ENCODE measurements at places on chromosomes 12 and 14.

DNA sequence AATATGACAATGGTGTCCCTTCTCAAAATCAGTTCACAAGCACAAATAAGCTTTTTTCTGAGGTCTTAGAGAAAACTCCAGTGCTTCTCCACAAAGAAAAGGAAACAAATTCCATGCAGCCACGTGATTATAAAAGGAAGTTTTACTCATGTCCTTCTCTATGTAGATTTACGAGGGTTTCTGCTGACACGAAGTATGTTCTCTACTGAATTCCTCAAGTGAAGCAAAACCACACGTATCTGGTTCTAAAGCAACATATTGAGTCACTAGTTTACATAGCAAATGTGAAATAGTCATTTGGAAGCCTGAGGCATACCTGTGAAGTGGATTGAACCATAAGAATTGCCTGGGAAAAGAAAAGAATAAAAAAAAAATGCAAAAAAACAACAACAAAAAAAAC lies 31.9 kb downstream of the BMP4 start:
- DNase-seq = no peak

- DNase-seq = peak; percentile 10
These were observed 135.1 kb downstream of the ERC1 start for GRCh38 chr12:1126091-1126490.

DNA sequence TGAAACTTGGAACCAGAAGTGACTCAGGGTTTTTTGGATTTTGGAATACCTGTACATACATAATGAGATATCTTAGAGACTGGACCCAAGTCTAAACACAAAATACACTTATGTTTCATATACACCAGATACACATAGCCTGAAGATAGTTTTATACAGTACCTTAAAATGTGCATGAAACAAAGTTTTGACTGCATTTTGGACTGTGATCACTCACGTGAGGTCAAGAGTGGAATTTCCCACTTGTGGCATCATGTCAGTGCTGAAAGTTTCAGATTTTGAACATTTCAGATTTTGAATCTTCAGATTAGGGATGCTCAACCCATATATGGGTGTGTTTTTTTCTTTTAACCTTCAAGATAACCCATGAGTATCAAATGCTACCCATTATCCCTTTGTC lies 6.6 kb downstream of the SBNO1 start:
- no peak for DNase-seq

GRCh38 chr12:104568935-104569334 lies 112.2 kb downstream of the CHST11 start:
- no peak for DNase-seq

DNA sequence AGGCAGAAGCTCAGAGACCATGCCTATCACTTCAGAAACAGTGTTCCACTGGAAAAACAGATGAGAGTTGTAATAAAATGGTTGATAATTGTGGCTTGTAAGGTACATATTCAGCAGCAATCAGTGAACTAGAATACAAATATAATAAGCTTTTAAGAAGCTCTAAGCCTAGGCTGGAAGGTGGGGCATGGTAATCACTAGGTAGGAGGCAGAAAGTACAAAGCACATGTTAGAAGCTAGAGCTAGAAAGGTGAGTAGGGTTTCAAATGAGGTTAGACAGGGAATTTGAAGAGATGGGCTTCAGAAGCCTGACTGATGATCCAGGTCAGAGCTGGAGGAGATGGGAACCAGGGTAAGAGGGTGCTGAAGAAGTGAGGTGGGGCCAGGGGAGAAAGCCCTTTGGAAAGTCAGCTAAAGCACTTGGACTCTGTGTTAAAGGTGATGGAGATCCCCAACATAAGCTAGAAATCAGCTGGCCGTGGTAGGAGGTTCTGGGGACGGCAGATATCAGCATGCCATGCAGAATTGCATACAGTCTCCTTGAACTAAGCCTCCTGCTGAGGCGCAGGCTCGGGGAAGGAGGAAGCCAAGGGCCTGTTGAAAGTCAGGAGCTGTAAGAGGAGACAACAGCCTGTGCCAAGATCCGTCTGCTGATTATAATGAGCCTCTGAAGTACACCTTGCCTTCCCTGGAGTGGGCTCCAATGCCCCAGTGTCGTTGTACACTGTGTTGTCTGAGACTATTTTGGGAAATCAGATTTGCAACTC lies 659.4 kb downstream of the BCL11B start:
- no peak for DNase-seq

DNA sequence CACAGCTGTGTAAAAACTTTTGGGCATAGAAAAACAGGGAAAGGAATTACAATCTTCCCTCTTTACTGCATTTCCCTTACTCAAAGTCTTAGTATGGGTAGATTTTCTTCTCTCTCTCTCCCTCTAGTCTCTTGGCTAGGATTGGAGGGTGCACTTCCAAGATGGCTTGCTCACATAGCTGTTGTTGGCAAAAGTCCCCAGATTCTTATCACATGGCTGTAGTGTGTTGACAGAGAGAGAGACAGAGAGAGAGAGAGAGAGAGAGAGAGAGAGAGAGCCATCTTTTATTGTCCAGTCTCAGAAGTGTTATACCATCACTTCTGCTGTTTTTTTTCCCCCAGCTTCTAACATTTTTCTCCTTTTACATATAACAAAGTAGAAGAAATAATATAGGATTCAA lies 6.3 kb upstream of the OR4E2 start:
- no peak for DNase-seq

GRCh38 chr12:98725476-98726247 lies 80.6 kb downstream of the APAF1 start:
- DNase-seq = peak; percentile 44

DNA sequence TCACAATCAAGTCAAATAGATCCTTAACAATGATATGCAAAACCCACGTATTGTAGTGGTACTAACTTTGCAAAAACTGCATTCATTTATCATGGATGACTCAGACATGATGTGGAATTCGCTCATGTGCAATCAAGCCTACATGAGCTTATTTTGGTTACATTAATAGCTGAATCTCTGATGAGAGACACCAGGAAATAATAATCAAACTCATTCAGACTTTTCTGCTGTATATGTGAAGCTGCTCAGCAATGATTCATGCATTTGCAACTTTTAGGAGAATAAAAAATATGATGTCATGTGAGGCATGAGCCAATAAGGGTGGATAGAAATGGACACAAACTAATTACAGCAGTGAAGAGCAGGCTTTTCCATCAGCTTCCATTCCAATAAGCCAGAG lies 1075.8 kb upstream of the TMEM132C start:
- no peak for DNase-seq

DNA sequence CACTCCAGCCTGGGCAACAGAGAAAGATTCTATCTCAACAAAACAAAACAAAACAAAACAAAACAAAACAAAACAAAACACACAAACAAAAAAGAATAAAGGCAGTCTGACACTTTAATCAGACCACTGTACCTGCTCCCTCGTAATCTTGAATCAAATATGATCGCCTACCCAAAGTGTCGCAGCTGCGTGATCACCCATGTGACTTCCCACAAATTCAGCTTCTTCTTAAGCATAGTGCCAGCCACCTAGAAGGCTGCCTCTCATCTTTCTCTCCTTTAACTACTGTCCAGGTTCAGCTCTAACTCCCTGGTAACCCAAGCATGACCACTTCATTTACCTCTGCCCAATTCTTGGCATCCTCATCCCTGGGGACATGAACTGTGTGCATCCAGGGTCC lies 37.4 kb downstream of the FMNL3 start:
- no peak for DNase-seq

DNA sequence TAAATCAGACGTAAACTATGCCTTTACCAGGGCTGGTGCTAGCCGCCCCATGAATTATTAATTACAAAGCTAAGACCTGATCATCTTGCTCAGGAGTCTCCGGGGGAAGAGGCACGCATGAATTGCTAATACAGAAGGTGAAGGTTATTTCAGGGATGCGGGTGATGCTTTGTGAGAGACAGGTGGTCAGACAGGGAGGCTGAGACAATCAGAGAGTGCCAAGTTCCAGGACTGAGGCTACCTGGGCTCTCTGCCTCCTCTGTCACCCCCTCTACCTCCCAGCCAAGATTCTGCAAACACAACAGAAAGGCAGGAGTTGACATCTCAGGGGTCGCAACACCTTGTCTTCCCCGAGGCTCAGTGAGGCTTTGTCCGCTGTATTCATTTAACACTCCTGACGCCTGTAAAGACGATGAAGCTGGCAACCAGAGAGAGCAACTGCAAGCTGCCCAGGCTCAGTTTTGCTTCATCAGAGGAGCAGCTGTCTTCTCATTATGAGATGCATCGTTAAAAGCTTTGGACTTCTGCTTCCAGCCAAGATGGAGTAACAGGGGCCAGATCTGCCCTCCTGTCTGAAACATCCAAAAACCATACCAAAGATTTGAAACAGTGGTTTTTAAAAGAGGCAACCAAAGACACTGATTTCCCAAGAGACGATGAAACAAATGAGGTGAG lies 46.6 kb downstream of the PRIMA1 start:
- DNase-seq = no peak

GRCh38 chr12:111222523-111222922 lies 146.4 kb downstream of the PHETA1 start:
- DNase-seq = no peak

GRCh38 chr12:72493407-72493806 lies 221.2 kb downstream of the TRHDE start:
- DNase-seq = no peak

- DNase-seq = no peak
These were observed 104.5 kb downstream of the PRKAB1 start for GRCh38 chr12:119772431-119772830.

DNA sequence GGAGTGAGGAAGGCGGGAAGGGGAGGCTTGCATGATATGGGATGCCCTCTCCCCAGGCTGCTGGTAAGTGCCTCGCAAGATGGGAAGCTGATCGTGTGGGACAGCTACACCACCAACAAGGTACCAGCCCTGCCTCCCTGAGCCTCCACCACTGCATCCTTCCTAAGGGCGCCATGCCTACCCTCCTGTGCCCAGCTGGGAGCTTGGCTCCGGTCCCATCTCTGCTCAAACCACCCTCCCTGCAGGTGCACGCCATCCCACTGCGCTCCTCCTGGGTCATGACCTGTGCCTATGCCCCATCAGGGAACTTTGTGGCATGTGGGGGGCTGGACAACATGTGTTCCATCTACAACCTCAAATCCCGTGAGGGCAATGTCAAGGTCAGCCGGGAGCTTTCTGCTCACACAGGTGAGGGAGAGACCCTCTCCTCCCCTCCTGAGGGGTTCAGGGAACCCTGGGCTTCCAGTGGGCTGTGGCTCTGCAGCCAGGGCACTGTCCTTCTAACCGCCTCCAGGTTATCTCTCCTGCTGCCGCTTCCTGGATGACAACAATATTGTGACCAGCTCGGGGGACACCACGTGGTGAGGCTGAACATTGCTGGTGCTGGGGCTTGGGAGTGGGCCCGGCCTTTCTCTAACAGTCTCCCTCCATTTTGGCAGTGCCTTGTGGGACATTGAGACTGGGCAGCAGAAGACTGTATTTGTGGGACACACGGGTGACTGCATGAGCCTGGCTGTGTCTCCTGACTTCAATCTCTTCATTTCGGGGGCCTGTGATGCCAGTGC lies 2.6 kb downstream of the GNB3 start:
- DNase-seq = no peak

- DNase-seq = peak; percentile 48
These were observed 18.7 kb downstream of the ZBTB39 start for GRCh38 chr12:56987551-56988053.

GRCh38 chr14:90781876-90782275 lies 34.4 kb downstream of the TTC7B start:
- no peak for DNase-seq

DNA sequence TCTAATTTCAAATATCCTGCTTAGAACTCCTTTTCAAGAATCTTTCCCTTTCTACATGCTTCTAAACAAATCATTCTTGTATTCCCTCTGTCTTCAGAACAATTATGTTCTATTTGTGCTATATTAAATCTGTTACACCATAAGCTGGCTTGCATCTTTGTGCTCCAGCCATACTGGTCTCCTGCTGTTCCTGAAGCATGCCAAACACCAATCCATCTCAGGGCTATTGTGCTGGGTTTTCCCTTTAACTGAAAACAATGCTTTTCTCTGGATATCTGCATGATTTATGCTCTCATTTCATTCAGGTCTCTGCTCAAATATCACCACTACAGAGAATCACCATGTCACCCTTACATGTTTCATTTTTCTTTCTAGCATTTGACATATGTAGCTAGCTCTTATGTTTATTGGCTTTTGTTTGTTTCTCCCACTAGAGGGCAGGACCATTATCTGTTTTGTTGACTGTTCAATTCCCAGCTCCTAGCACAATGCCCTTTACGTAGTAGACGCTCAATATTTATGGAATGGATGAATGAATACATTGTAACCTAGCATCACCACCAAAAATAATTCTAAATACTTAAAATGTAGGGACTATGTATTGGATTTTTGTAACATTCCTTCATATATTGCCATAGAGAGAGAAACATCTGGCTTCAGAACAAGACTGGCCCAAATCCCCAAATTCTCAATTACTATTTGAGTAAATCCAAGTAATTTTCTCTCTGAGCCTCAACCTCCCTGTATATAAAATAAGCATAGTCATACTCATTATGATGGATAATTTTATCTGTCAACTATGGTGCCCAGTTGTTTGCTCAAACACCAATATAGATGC lies 302.0 kb upstream of the SYT1 start:
- DNase-seq = no peak

DNA sequence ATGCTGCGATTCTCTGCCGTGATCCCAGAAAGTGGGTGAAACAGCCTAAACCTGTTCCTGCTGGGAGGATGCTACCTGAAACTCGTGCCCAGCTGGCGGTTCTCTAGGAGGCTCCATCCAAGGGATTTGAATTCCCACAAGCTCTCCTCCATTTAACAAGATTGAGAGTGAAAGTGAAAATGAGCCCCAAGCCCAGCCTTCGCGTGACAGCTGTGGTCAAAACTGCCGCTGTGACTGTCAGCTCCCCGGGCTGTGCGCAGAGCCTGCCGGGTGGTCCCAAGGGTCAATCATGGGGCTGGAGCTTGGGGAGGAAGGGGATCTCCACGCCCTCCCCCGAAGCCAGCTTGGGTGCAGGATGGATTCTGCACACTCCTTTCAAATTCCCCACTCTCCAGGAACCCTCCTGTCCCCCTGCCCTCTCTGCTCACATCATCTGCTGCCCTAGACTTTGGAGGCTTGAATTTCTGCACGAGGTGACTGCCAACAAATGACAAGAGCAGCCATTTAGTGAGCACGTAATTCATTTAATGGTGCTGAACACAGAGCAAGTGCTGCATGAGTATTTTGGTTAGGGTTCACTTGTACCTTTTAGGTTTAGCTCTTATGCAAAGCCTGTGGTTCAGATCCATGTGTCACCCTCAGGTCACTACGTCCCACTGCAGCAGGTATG lies 5.3 kb downstream of the ASB2 start:
- peak; percentile 73 for DNase-seq
